ENCODE measurements at places on chromosomes 1 and 21.

DNA sequence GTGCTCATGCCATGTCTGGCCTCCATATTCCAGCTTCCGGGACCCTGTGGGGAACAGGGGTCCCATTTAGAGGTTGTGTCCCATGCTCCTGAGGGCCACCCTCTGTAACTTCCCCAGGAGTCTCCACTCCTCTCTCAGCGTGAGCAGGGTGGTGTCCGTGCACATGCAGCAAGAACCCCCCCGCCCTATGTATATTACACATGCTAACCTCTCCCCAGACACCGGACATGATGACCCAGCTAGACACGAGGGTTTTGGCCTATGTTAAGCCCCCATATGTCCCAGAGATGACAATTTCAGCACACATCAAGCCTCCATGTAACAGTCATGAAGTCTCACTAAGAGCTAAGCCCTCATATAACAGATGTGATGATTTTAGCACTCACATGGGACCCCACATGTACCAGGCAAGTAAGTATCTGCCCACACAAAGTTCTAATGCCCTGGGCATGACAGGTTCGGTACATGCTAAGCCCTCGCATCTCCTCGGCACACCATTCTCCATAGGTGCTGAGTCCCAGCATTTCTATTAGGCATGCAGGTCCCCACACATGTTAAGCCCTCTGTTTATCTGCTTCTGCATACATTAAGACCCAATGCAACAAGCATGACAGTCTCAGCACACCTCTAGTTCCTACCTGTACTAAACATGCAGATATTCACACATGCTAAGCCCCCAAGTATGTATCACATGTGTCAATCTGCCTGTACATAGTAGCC, 7.1 kb downstream of the FHL3 start:
- no peak for DNase-seq

GRCh38 chr1:97070376-97070775, 348.8 kb downstream of the PTBP2 start:
- DNase-seq = no peak

DNA sequence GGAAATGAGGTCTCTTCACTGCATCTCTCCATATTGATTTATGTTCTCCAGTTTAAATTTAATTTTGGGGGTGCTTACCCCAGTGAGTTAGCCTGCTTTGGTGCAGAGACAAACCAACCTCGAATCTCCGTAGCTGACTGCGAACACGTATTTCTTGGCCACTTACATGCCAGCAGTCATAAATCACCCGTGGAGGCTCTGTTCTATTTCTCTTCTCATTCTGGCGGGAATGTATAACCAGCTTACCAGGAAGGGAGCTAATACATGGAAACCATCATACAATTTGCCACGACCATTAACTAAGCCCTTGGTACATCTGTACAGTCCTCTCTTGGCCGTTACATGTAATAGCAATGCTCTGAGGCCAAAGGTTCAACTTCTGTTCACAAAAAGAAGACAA, 148.0 kb downstream of the PLA2G4A start:
- no peak for DNase-seq

GRCh38 chr1:116345843-116346242, 27.2 kb upstream of the ATP1A1 start:
- DNase-seq = no peak

- DNase-seq = no peak
Measured at GRCh38 chr1:184362876-184363275, 24.0 kb upstream of the C1orf21 start.

DNA sequence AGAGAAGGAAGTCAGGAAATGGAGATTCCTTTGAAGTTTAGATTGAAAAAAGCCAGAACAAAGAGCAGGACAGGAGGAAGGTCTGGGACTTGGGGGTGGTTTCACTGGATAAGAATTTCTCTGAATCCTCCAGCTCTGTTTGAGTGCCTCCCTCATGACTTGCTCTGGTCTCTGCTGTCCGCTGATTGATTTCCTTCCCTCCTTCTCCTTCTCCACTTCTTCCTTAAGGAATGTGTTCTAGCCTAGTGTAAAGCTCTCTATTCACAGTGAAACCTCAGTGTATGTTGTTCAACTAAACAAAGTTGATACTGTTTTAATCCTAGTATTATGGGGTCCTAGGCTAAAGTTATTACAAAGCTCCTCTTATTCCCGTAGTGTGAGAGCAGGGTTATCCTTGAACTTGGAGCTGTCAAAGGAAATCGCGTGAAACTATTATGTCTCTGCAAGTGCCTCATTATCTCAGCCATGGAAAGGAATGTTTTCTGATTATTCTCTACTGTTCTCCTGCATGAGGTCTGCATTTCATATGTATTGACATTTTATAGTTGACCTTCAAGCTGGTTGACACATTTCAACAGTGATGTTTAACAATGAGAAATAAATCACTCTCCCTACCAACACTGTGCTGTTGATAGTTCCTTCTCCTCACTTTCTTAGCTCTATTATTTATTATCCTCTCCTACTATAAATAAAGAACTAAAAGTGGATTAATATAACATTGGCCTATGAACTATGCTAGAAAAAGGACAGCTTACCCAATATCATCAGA, 82.7 kb upstream of the KCTD3 start:
- DNase-seq = no peak

DNA sequence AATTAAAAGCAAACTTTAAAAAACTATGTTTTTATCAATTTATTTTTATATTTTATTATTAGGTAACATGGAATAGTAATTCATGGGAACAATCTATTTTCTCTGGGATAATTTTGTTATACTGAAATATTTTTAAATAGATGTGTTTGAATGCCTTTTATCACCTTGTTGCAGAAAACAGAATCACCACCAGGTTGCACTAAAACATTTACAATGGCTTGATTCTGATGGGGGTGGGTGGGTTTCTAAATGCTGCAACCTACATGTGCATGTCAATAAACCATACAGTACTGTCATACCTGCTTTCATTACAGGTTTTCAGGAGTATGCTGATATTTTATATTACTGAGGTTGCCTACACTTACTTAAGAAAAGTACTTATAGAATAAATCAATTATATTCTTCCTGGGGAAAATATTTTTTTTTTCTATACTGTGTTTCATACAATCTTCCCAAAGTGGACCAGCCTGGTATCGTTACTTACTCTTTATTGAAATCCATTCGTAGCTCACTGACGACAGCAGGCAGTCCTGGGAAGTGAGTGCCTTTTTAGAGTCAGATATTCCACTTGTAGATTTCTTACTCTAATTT, 132.8 kb downstream of the PTPRC start:
- DNase-seq = no peak

DNA sequence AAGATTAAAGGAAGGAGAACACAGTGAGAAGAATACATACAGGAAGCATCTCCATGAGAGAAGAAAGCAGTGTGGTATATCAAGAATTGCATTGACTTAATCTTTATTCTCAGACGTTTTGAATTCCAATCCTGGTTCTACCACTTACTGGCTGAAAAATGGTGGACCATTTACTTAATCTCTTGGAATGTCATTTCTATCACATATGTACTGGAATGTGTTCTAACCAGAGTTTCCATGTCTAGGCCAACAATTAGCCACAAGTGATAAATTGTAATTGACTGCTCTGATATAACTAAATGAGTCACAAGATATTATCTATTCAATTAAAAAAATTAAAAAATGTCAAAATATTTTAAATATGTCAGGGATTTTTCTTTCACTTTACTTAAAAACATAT, 626.1 kb downstream of the PTPRC start:
- DNase-seq = no peak

GRCh38 chr1:150548632-150549495, at the start of gene ADAMTSL4:
Gene ADAMTSL4 (plus strand): TSS chr1:150549408. CDS start chr1:150552289, 2,881 bp downstream.
- no peak for DNase-seq

DNA sequence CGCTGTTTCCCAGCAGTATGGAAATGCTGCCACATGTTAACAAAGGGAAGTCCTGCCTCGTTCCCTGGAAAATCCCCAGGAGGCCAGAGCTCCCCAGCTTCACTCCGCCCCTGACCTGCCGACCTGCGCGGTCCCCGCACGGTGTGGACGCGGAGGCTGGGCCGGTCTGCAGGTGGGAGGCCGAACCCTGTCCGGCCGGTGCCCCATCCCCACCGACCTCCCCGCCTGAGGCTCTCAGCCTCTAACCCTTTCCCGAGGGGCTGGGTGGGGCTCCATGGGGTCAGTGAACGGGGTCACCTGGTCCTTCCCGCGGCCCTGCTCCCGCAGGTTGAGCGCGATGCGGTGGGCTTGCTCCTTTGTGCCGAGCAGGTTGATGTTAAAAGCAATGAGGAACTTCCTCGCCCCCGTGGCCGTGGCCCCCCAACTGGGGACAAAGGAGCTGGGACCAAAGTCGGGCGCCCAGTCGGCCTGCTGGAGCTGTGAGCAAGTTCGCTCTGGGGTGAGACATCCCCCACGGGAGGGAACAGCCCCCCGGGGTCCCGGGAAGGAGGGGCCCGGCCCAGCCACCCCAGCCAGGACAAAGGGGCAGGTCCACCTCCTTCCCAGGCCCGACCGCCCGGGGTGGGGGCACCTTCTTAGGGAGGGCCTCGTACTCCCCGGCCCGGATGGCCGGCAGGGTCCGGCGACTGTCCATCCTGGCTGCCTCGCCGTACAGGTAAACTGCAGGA, 4.0 kb downstream of the FTCD start:
- no peak for DNase-seq

- no peak for DNase-seq
Measured at GRCh38 chr1:20430355-20431175, 55.4 kb downstream of the CAMK2N1 start.

GRCh38 chr1:47212636-47213229, 19.3 kb downstream of the TAL1 start:
- no peak for DNase-seq

- no peak for DNase-seq
Measured at GRCh38 chr21:31347435-31348032, 3.5 kb upstream of the TIAM1 start.

DNA sequence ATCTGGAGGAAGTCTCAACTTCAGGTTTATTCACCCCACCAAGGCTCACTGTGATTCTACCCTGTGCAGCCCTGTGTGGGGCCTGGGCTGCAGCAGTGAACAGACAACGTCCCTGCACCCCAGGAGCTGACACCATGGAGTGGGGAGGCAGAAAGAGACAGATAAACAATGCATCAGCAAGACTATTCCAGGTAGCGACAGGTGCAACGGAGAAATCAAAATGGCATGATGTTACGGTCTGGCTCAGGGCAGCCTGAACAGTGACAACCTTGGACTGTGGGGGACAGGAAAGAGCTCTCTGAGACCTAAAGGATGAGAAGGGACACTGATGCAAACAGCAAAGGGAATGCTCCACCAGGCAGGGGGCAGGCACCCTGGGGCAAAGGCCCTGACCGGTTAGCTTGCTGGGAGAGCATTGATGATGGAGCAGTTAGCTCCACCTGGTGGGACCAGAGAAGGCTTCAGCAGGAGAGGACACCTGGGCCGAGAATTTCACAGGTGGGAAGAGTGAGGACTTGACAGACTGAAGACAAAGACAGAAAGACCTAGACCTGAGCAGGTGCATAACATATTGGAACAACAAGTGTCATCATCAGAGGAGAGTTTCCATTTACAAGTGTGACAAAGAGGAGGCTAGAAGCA, 589.9 kb downstream of the MATN1 start:
- DNase-seq = no peak

GRCh38 chr1:66354311-66355201, 179.4 kb upstream of the SGIP1 start:
- no peak for DNase-seq

DNA sequence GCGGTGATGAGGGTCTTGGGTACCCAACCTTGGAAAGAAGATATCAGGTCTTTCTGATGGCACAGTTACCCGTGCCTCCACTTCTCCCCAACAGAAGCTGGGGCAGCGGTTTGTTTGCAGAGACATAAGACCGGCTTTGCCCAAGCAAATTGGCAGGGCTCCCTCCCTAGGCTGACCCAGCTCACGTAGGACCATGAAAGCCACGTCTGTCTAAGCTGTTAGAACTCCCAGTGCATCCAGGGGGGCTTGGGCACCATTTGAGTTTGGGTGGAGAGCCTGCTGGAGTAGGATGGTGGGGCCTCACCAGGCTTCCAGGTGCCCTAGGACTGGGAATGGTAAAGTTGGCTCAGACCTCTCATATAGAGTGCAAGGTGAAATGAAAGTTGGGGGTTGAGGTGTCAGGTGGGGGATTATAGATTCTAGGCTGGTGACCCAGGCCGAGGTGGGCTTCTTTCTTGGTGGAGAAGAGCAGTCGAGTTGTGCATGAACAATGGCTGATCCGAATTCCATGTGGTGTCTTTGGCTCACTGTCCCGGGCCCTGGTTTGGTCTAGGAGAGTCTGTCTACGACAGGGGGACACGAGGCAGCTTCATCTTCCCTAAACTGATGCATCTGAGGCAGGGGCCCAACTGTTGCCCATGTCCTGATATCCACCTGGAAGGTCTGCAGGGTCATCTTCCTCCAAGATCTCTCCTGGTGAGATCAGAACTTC, 3.4 kb downstream of the POU3F1 start:
- no peak for DNase-seq

GRCh38 chr1:151570819-151571218, 30.7 kb downstream of the TUFT1 start:
- no peak for DNase-seq

DNA sequence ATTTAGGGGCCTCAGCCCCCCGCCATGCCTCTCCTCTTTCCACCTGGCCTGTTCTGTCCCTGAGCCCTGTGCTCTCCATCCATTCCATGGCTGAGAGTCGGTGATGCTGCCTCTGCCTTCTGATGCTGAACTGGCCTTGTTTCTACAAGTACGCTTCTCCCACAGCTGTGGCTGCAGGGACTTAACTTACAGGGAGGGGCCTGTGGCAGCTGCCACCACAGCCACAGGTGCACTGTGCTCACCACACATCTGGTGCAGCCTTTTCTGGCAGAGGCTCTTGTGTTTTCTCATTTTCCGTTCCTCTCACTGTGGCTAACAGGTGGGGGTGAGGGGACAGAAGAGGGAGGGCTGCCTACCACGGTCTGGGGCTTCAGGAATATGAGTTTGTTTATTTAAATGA, 4.2 kb downstream of the FMO1 start:
- DNase-seq = no peak

- DNase-seq = no peak
Measured at GRCh38 chr1:224920930-224921329, 8.5 kb upstream of the DNAH14 start.

DNA sequence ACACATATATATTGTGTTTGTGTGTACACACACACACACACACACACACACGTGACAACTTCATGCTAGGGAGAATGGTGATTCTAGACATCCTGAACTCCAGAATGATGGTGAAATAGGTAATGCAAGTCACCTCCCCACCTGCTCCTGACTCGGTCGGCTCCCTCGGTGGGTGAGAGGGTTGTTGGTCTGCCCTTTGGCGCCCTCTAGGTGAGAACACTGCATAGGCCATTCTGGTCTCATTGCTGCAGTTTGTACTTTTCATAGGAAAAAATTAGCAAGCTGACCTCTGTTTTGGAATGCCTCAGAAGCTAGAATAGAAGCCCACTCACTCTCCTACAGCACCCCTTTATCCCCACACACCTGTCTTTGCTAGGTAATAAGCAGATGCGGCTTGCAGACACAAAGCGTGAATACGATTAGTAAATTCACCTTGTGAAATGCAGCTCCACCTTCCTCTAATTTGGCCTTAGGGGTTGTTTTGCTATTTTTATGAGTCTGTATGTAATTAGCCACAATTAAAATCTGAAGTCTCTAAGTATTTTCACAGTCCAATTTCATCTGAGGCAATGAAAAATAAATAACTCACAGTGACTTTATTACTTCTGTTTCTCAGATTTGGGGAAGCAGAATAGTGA, 130.0 kb upstream of the KCNJ15 start:
- peak; percentile 10 for DNase-seq

- no peak for DNase-seq
Measured at GRCh38 chr21:44371596-44371995, 18.2 kb downstream of the TRPM2 start.

GRCh38 chr1:67583462-67583950, 101.5 kb upstream of the GADD45A start:
- DNase-seq = no peak

Measured in stimulated activated CD8-positive, alpha-beta memory T cell treated with anti-CD3 and anti-CD28 coated beads, Interleukin-2, amount 100 ng/mL, for 1 hour (primary cell).